ENCODE measurements at places on chromosomes 12 and 14.

GRCh38 chr12:43113135-43113534 lies 438.9 kb downstream of the ADAMTS20 start:
- no peak for DNase-seq

DNA sequence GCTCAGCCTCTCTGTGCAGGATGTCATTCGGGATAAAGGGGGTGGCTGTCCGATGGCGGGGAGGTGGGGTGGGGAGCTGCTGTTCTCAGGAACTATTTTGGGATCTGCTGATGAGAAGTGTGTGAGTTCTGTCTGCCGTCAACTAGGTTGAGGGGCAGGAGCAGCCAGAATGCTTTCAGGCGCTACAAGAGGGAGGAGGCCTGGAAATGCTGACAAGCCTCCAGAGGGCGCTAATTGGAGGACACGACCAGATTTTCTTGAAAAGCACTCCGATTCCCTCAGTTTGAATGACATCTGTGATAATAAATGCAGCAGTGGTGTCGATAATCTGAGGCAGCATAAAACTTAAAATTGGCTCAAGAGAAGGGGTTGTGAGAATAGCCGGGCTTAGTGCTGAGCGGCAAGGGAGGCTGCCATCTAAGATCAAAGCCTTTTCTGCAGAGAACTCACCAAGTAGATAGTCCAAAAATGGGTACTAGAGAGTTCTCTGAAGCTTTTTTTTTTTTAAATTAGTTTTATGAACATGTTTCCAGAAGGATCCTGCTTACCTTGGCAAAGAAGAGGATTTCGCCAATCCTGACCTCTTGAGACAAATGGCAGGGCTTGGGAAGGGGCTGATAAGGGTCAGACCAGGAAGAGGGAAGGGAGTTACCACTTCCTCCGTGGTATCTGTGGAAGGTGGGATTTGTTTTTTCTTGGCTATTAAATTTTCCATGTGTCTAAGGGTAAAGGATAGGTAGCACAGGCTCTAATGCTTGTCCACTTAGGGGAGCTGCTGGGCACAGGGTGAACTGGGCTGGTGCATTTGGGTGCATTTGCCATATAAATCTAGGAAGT lies 94.4 kb downstream of the CRACR2A start:
- DNase-seq = no peak

DNA sequence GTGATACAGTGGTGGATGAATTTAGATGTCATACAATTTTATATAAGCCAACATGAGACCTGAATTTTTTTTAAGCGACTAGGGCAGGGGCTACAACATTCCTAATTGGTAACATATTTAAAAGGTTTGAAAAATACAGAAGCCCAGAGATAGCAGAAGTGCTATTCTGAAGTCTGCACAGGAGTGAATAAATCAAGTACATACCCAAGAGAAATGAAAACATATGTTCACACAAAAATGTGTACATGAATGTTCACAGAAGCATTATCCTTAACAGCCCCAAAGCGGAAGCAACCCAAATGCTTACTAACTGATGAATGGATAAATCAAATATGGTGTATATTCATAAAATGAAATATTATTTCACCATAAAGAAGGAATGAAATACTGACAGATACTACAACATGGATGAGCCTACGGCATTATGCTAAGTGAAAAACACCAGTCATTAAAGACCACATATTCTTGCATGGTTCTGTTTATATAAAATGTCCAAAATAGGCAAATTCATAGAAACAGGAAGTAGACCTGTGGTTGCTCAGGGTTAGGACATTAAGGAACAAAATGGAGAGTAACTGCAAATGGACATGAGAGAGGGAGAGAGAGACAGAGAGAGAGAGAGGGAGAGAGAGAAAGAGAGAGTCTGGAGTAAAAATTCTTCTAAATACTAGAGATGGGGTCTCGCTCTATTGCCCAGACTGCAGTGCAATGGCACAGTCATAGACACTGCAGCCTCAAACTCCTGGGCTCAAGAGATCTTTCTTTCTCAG lies 28.0 kb upstream of the GXYLT1 start:
- DNase-seq = no peak

DNA sequence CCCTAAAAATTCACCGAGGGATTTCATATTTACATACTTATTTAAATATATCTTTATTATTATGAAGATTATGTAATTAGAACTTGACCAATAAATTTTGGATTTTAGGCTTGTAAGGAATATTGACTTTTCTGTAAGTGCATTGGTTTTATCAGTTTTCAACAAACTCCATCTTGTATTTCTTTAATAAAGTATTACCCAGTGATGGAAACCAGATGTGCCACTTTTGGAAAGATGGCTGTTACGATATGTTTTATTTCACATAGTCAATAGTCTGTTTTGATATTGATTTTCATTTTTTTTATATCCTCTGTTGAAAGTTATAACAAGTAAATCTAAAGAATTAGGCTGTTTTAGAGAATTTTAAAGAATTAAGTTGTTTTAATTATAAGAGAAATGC lies 1.8 kb downstream of the MON2 start:
- DNase-seq = no peak

- no peak for DNase-seq
These were observed 45.0 kb downstream of the GIT2 start for GRCh38 chr12:109951136-109951535.

DNA sequence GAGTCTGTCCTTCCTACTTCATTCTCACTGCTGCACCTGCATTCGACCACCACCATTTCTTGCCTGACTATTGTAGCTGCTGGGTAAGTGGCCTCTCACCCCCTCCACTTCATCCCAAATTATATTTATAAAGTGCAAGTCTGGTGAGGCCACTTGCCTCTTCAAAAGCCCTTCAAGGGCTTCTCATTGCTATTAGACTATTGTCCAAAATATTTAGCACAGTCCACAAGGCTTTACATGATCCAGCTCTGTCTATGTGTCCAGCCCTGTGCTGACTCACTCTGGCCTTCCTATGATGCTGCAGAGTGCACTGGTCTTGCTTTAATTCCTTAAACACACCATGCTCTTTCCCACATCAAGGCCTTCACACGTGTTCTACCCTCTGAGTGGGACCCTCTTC lies 46.0 kb downstream of the PAH start:
- no peak for DNase-seq

GRCh38 chr12:69123919-69124638 lies 115.3 kb upstream of the CPSF6 start:
- no peak for DNase-seq

DNA sequence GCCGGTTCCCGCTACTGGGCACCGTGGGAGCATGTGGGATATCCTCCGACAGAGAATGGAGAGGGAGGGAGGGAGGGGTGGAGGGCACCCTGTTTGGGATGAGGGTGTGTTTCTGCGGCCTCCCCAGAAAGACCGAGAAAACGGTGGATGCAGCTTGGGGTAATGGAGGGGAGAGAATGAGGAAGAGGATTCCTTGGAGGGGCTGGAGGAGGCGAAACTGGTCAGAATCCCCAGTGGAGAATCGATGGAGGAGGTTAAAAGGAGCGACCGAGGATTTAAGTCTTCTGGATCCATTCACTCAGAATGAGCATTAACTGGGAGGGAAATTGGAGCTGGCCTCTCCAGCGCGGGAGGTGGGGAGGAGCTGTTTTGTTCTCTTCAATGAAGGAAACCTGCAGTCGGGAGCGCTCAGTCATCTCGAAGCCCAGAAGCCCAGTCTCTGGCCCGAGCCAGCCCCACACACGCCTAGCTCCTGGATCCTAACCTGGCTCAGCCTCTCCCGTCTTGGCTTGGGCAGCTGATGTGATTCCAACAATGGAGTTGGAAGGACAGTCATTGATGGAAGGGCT lies 581 bp downstream of the ARG2 start:
- no peak for DNase-seq

GRCh38 chr12:90936230-90937005 lies 18.6 kb downstream of the CCER1 start:
- DNase-seq = no peak

GRCh38 chr12:57759360-57759980 lies 4.6 kb downstream of the MARCHF9 start:
- no peak for DNase-seq

GRCh38 chr14:68263563-68264259 lies 444.1 kb downstream of the RAD51B start:
- DNase-seq = no peak

DNA sequence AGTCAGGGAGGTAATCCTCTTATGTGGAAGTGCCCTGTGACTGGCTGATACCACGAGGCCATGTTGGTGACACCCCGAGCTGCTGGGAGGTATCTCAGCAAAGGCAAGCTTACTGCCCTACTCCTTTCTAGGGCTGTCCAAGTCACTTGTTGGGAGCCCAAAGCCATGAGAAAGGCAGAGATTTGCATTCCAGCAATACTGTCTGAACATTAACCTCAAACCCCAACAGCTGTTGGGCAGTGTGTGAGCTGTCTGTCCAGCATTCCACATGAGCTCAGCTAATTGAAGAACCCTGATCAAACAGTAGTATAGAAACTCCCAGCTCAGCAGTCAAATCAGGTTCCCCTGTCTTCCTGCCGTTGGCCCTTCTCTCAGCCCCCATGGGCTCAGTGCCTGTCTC lies 9.2 kb downstream of the ABHD4 start:
- DNase-seq = no peak

DNA sequence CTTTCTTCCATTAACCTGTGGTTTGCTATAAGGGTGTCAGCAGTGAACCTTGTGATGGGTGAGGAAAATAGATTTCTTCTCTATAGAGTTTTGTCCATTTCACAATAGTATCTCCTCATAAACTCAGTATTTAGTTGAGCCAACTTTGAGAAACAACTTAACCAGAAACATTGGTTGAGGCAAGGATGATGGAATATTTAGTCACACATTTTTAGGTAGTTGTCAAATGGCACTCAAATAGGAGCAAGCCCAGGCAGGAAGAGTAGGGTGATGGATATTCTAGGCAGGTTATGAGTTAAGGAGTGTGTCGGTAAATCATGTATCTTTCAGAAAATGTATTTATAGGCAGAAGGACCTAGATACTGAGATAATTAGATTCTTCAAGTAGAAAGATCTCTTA lies 1267.6 kb downstream of the SLC16A7 start:
- DNase-seq = no peak

GRCh38 chr14:96538990-96539317 lies 36.8 kb downstream of the PAPOLA start:
- DNase-seq = no peak

GRCh38 chr14:77139540-77140358 lies 1.8 kb downstream of the ZDHHC22 start:
- peak; percentile 59 for DNase-seq

Measured in stimulated activated CD4-positive, alpha-beta T cell treated with anti-CD3 and anti-CD28 coated beads, TNF-alpha, amount 100 ng/mL, for 24 hours (primary cell).